Neural crest cell (in vitro differentiated cells): ENCODE measurements at places on chromosomes 7 and 10. TPM values are rescaled to one million over a fixed set of nuclear protein-coding genes. Genes with fewer than 3 reads are reported as not detected.

Gene NEBL
- total RNA-seq: 8.4 TPM in 2 replicates

Gene GARIN1A
- total RNA-seq: 1.8 and 1.9 TPM in 2 replicates

Gene AFAP1L2
- 72.1 and 73.6 TPM in 2 replicates for total RNA-seq

Gene SMARCD3
- 46.7 and 50.7 TPM in 2 replicates for total RNA-seq

Gene HOXA11
- total RNA-seq: not detected in 2 replicates

Gene CYP26C1
- 0.30 and 0.37 TPM in 2 replicates for total RNA-seq

Gene CALN1
- 0.51 and 0.64 TPM in 2 replicates for total RNA-seq

Gene TSPAN15
- total RNA-seq: 11.5 and 12.3 TPM in 2 replicates

Gene SPDYE5
- not detected in 2 replicates for total RNA-seq

Gene CTAGE4
- total RNA-seq: 0.55 TPM in 1 of 2 replicates, not detected in the other

Gene CHAT
- total RNA-seq: 2.7 and 3.3 TPM in 2 replicates

Gene SPDYE8
- total RNA-seq: not detected in 2 replicates

Gene SDK1
- total RNA-seq: 11.6 and 12.6 TPM in 2 replicates

Gene LRIT1
- not detected in 2 replicates for total RNA-seq

Gene CLRN3
- not detected in 2 replicates for total RNA-seq

Gene PIP4K2A
- total RNA-seq: 25.4 and 28.7 TPM in 2 replicates

Gene KCNH2
- 10.7 and 12.4 TPM in 2 replicates for total RNA-seq

Gene CYP2C19
- total RNA-seq: not detected in 2 replicates

Gene CLEC5A
- total RNA-seq: not detected in 2 replicates

Gene PON3
- not detected in 2 replicates for total RNA-seq

Gene GRM3
- 2.9 and 3.4 TPM in 2 replicates for total RNA-seq

Gene TRIM50
- total RNA-seq: not detected in 2 replicates

Gene NRP1
- 14.5 and 16.1 TPM in 2 replicates for total RNA-seq

Gene ENTPD1
- total RNA-seq: 0.27 and 0.37 TPM in 2 replicates

Gene C7orf57
- total RNA-seq: not detected in 2 replicates

Gene DGKB
- total RNA-seq: 0.72 and 0.98 TPM in 2 replicates

Gene HOXA6
- 1.6 and 2.0 TPM in 2 replicates for total RNA-seq

Gene GRID2IP
- total RNA-seq: 0.54 and 0.61 TPM in 2 replicates

Gene OR6B1
- total RNA-seq: not detected in 2 replicates

Gene PIP
- total RNA-seq: not detected in 2 replicates

Gene ADARB2
- 1.6 and 1.8 TPM in 2 replicates for total RNA-seq

Gene GHRHR
- 0.84 TPM in 1 of 2 replicates, not detected in the other for total RNA-seq

Gene ANKIB1
- 36.9 and 41.9 TPM in 2 replicates for total RNA-seq

Gene NAT16
- total RNA-seq: 0.70 and 1.7 TPM in 2 replicates

Gene PTPN20
- not detected in 2 replicates for total RNA-seq

Gene TMEM213
- not detected in 2 replicates for total RNA-seq

Gene RBM20
- 0.58 and 0.61 TPM in 2 replicates for total RNA-seq

Gene GTF2IRD1
- total RNA-seq: 48.0 and 50.1 TPM in 2 replicates

Gene PON1
- not detected in 2 replicates for total RNA-seq

Gene SLC18A3
- total RNA-seq: 16.7 and 17.9 TPM in 2 replicates

Gene PAX4
- total RNA-seq: not detected in 2 replicates

Gene CALHM1
- not detected in 2 replicates for total RNA-seq

Gene NODAL
- total RNA-seq: not detected in 2 replicates

Gene LRRC61
- total RNA-seq: 23.2 and 26.3 TPM in 2 replicates

Gene SSC4D
- 1.0 and 1.1 TPM in 2 replicates for total RNA-seq

Gene ZNF511
- 62.7 and 75.6 TPM in 2 replicates for total RNA-seq

Gene CTAGE6
- total RNA-seq: not detected in 2 replicates

Gene ACTL6B
- total RNA-seq: 2.4 and 3.1 TPM in 2 replicates

Gene PLXDC2
- 4.0 and 4.1 TPM in 2 replicates for total RNA-seq

Gene AKR1C4
- not detected in 2 replicates for total RNA-seq

Gene C10orf90
- total RNA-seq: 0.25 and 0.89 TPM in 2 replicates
